Head of caudate nucleus (tissue), 42 donors: ENCODE measurements at places on chromosomes 6 and 20.

- no peak for DNase-seq
Observed at GRCh38 chr6:88910922-88911778, 52.3 kb downstream of the RNGTT start.

GRCh38 chr6:98946879-98947410, 801 bp downstream of the FBXL4 start:
- peak; percentile 8 for DNase-seq

DNA sequence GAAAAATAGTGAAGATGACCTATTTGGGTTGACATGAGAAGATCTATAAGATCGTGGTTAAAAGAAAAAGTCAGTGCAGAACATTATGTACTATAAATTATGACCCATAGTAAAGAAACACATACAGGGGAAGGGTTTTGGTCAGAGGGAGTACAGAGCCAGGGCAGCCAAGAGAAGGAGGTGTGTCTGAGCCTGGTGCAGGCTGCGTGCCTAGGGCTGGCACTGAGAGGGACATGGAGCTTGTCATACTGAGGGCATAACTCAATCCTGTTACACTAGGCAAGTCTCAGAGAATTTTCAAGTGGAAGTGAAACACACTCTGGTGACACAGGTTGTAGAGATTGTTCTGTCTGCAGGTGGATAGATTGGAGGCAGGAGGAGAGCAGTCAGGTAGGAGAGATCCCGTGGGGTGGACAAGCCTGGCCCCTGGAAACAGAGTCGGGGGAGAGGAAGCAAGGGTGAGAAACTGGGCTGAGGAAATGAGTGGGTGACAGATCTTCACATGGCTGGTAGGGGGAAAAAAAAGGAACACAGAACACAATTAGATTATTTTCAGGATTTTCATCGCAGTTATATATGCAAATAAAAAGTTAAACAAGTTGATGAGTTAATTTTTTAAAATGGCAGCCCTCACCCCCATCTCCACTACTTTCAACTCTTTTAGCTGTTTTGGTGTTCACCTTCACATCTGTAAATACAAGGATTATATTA, 18.5 kb upstream of the RNF39 start:
- DNase-seq: no peak

GRCh38 chr20:48339986-48340882, 487.6 kb downstream of the PREX1 start:
- DNase-seq: no peak

GRCh38 chr6:87723170-87724078, 21.4 kb upstream of the AKIRIN2 start:
- peak; percentile 84 for DNase-seq

DNA sequence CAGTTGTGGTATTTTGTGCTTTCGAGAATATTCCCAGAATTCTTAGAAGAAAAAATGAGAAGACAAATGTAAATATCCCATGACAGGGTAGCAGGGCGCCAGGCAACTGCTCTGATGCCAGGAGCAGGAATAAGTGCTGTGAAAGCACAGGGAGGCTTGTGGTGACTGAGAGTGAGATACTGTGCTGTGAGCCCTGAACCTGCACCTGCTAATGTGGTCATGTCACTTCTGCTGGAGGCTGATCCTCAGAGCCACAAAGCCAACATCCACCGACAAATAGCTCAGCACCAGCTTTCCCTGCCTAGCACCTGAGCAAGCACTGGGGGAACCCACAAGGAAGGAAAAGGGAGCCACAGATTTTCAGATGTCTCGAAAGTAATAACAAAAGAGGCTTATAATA, 368.6 kb upstream of the CDH4 start:
- DNase-seq: no peak

GRCh38 chr6:21436625-21437024, 156.9 kb upstream of the SOX4 start:
- no peak for DNase-seq

GRCh38 chr20:23227274-23227673, 123.3 kb upstream of the NXT1 start:
- no peak for DNase-seq

DNA sequence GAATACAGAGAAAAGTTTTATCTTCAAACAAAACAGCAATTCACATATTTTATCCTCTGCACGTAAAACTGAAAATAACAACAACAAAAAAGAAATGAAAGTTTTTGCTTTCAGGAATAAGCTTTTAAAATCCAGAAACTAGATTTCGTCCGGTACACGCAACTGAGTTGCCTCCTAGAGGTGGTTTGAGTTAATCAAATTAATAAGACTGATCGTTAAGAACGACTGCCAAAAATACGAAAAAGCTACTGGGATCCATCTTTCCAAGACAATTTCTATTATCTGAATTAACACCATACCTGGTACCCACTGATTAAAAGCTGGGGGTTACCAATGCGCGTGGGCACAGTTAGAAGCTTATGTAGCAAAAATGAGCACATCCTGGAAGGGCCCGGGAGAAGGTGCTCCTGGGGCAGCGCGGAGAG, 669 bp downstream of the PDCD2 start:
- no peak for DNase-seq

DNA sequence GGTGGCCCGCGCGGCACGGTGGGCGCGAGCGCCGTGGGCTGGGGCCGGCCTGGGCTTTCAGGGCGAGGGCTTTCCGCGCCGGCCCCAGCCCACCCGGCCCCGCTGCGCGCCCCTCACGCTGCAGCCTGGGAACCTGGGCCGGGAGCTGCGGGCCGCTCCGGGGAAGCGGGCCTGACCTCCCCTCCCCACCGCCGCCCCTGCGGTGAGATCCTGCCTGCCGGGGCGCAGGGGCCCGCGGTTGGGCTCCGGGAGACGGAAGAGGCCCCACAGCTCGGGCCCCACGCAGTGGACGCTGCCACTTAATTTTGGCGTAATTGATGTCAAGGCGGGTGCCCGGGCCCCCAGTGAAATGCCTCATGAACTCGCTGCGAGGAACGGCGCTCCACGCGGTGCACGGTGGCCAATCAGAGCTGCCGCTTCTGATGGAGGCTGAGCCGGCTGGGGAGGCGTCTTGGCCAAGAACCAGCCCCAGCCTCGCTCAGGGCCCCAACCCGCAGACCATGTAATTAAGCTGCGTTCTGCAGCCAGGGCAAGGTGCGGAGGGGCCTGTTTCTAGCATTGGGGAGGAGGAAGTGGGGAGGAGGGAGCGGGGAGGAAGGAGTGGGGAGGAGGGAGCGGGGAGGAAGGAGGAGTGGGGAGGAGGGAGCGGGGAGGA, 96.1 kb upstream of the BHLHE23 start:
- peak; percentile 81 for DNase-seq

DNA sequence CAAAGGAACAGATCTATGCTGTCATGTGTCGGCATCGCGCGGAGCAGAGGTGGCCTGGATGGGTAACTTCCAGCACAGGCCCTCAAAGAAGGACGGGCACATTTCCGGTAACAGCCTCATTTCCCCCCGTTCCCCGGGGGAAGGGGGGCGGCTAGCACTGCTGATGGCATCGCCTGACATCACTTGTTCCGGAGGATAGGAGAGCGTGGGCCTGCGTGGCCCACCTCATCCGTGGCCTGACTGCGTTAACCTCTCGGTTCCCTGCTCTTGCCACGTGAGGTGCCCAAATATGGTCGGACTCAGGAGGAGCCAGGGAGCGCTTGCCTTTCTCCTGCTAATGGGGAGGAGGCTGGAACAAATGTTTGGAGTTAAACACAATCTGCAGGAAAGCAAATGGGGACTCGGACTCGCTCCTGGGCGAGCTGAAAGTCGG, at the start of gene AKAP12:
Gene AKAP12, plus strand, starts transcription at position 365 of the 433 bp plus-strand sequence. CDS start 596 bp downstream, outside the sequence.
- DNase-seq: peak; percentile 71

GRCh38 chr6:41255638-41256246, 27.6 kb downstream of the TREML4 start:
- DNase-seq: no peak
